Heart left ventricle (tissue), 16 donors: ENCODE measurements at places on chromosomes 4 and X. TPM values are rescaled to one million over a fixed set of nuclear protein-coding genes. Genes with fewer than 3 reads are reported as not detected.

DNA sequence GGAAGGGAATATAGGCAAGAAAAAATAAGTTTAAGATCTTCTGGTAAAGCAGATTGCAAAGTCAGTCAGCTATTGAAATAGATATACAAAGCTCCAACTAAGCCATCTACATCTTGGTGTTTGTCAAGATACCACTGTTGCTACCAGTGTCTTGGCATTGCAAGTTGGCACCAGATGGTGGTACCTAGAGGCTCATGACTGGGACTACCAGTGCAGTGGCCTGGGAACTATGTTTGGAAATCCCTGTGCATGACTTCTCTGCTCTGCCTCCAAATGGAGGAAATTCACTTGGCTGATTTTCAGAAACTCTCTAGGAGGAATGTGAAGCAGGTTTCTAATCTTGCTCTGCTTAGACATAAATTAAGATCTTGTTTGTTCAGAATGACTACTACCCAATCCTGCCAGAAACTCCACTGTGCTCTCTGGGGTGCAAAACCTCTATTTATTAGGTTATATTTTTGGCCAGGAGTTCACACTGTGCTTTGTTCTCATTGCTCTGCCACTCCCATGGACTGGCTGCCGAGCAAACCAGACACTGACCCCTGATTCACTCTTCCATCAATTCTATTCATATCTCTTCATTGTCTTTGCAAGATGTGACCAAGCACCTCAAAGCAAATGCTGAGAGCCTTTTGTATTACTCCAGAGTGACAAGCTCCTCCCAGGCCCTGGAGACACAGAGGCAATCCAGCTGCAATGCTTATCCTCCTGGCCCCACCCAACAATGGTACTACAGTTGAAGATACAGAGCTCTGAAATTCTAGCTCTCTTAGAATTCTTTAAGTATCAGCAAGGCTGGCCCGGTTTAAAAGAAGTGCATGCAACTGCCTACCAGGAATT, 272.3 kb upstream of the FGF16 start:
- no peaks in the 10 kb centered on the region for H3K27me3 ChIP-seq
- H3K36me3 ChIP-seq, result no peaks in the 10 kb centered on the region
- H3K4me3 ChIP-seq, result no peak overlapping the region
- no peak for DNase-seq

GRCh38 chrX:47623540-47624027, 3.9 kb upstream of the SYN1 start:
- H3K4me1 ChIP-seq, result no peaks in the 10 kb centered on the region
- no peaks in the 10 kb centered on the region for H3K27me3 ChIP-seq
- peak; percentile 69 for DNase-seq
- no peak overlapping the region for H3K27ac ChIP-seq
- H3K36me3 ChIP-seq, result no peaks in the 10 kb centered on the region

The PABPC1L2A gene
- not detected for total RNA-seq

The OPHN1 gene
- total RNA-seq, result 5.8 TPM

GRCh38 chr4:183821076-183821853, 83.8 kb upstream of the STOX2 start:
- no peaks in the 10 kb centered on the region for H3K27me3 ChIP-seq
- H3K4me1 ChIP-seq, result no peaks in the 10 kb centered on the region
- no peaks in the 10 kb centered on the region for H3K36me3 ChIP-seq
- no peak for DNase-seq

- DNase-seq, result no peak
- H3K27ac ChIP-seq, result no peak overlapping the region
- H3K4me1 ChIP-seq, result peaks cover 10% of the 10 kb centered on the region
- H3K4me3 ChIP-seq, result no peak overlapping the region
- no peaks in the 10 kb centered on the region for H3K27me3 ChIP-seq
Measured at GRCh38 chr4:48370260-48371134, 29.2 kb downstream of the SLAIN2 start.

DNA sequence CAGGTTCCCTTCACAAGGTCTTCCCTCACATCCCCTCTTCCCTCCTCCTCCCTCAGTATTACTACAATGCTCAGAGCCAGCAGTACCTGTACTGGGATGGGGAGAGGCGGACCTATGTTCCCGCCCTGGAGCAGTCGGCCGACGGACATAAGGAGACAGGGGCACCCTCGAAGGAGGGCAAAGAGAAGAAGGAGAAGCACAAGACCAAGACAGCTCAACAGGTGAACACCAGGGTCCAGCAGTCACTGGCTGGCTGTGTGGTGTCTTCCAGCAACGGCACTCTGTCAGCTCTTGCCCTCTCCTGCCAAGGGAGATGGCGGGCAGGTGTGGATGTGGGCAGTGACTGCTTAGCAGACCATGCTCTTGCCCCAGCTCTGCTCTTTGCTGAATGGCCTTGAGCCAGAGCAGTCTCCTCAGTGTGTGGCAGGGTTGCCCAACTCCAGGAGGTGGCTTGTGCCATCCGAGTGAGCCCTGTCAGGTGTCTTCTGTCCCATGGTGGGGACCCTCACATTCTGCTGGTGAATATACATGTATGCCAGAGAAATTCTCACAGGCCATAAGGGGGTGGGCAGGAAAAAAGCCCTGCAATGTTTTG, 11.4 kb upstream of the UBA1 start:
- no peak overlapping the region for H3K27ac ChIP-seq
- peaks cover 83% of the 10 kb centered on the region for H3K36me3 ChIP-seq
- H3K27me3 ChIP-seq, result no peaks in the 10 kb centered on the region
- no peak for DNase-seq
- no peak overlapping the region for H3K4me3 ChIP-seq

DNA sequence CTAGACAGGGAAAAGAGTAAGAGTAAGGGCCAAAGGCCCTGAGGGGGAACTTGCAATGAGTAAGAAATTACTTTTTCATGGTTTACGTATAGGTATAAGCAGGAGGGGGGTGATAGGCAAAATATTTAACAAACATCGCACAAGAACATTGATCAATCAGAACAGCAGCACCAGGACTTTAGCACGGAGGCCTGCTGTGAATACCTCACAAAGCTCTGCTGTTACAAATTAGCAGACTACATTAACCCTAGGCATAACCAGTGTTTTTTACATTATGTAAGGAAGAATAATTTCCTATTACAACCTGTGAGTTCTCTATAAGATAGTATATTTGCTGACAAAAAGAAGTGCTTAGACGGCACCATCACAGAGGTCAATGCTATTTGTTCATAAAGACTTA, 44.9 kb downstream of the PPARGC1A start:
- H3K27ac ChIP-seq, result peak overlapping the region; percentile 53
- H3K36me3 ChIP-seq, result no peaks in the 10 kb centered on the region

DNA sequence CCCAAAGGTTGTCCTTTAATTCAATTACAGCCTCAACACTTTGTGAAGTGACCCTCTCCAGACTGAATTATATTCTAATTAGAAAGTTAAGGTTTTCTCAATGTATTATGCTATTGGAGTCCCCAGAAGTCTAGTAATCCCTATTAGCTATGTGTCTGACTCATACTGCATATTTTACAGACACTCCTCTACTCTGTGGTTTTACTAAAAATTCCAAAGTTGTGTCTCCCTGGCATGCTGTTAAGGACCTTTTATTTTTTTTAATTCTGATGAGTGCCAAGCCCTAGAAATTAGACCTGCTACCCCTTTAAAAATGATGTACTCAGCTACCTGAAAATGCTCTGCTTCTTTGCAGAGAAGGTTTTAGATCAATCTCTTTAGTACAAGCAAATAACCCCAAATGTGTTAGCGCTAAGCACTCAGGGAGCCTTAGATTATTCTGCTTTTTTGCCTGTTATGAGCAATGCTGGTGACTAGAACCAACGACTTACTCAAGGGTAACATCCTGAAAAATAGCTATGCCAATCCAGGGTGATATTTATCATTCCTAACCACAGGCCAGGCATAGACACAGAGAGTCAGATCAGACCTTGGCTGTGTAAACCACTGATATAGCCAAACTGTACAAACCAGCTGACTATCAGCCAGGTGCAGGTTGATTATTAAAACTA, 26.1 kb upstream of the CXCL13 start:
- DNase-seq, result no peak
- no peaks in the 10 kb centered on the region for H3K36me3 ChIP-seq
- H3K4me1 ChIP-seq, result no peaks in the 10 kb centered on the region
- H3K27me3 ChIP-seq, result no peaks in the 10 kb centered on the region
